ENCODE measurements at places on chromosomes 6 and 20.

- peak; percentile 23 for DNase-seq
Observed at GRCh38 chr6:14222956-14223355, 105.4 kb downstream of the CD83 start.

DNA sequence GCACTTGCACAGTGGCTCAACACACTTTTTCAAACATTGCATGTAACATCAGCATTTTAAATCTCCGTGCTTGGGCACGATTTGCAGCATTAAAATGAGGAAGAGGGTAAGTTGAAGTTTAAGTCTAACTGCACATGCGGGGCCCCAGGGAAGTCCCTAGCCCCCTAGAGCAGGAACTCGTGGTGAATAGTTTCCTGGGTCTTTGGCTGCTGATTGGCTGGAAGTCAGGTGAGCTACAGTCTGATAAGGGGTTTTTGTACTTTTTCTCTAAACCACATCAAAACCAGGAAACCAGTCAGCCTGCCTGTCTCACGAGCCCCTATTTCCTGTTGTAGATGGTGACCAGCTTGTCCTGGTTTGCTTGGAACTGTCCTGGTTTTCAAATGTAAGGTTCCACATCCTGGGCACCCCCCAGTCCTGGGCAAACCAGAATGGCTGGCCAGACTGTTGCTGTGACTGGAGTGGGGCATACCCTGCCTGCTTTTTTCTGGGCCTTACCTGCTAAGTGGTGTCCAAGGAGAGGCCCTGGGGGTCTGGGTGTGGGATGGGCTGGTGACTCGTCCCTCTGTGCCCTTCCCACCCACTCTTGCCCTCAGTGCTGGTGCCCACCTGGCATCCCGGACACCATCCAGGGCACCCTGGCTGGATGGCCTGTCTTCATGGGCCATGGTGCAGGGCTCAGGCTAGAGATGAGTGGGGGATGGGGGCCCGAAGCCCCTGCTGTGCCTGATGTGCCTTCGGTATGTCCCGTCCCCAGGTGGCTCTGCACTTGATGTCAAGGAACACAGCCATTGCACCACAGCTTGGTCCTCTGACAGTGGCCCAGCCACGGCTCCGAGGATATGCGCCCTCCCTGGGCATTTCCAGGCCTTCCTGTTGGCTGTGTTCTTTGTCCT, 31.8 kb downstream of the SUN5 start:
- no peak for DNase-seq

DNA sequence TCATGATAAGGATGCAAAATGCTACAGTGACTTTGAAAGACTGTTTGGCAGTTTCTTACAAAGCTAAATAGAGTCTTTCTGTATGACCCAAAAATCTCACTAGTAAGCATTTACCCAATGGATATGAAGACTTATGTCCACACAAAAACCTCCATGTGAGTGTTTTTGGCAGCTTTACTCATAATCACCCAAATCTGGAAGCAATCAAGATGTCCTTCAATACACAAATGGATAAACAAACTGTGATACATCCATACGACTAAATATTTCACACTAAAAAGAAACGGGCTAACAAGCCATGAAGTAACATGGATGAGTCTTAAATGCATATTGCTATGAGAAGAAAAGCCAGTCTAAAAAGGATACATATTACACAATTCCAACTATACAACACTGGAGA, 117.2 kb downstream of the PDE10A start:
- DNase-seq, result no peak

DNA sequence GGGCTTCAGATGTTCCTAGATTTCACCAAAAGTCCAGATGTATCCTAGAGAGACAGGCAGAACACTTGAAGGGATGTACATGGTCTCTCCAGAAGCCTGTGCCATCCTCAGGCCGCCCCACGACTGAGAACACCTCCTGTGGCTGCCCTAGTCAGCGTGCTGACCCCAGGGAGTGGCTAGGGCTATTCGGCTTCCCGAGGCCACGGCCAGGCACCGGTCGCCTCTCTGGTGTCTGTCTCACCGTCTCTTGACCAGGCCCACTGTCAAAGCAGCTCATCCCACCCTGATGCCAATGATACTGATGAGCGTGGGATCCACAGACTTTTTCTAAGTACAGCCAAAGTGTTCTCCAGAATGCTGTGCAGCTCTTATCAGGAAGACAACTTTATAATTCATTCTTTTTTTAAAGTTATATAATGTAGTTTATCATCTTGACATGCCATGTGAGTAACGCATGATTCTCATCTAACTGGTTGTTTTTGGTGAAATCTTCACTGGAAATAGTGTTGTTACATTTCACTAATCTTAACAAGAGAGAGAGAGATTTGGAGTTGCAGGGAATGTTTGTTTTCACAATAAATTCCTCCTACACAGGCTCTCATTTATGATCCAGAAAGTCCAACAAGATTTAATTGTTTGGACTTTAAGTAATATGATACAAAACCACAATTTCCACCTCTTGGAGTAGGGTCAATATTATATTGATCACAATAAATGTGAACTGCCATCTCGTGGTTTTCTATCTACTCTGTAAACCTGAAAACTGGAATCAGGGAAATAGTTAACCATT, 41.7 kb upstream of the KLHL31 start:
- peak; percentile 61 for DNase-seq

DNA sequence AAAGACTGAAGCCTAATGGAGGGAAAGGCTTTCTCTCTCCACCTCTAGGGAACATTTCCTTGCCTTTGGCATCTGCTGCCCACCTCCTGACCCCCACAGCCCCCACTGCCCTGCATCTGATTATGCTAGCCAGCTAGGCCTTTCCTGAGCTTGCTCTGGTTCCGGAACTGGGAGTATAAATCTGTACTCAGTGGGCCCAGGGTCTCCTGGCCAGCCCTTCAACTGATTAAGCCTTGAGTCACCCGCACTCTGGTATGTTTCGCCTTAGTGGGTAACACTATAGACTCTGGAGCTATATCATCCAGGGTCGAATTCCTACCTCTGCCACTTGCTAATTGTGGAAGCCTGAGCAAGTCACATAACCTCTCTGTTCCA, 45.6 kb upstream of the RIPOR2 start:
- DNase-seq, result no peak

- peak; percentile 38 for DNase-seq
Observed at GRCh38 chr20:56359212-56360132, 698 bp downstream of the FAM210B start.

DNA sequence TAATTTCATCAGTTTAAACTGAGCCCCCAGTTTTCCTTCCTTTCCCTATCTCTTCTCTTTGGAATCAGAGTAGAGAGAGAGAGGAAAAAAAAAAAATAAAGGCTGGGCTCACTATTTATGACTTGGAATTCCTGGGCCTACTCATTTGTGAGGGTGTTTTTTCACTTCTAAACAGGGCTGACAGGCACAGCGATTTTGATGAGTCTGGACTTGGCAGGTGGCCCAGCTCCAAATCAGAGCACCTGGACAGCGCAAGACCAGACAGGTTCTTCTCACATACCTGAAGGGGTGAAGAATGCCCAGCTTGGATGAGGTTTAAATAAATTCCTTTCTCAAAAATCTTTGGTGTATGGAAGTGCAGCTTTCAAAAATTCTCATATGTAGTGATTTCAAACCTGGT, 122.2 kb downstream of the KIF13A start:
- no peak for DNase-seq

DNA sequence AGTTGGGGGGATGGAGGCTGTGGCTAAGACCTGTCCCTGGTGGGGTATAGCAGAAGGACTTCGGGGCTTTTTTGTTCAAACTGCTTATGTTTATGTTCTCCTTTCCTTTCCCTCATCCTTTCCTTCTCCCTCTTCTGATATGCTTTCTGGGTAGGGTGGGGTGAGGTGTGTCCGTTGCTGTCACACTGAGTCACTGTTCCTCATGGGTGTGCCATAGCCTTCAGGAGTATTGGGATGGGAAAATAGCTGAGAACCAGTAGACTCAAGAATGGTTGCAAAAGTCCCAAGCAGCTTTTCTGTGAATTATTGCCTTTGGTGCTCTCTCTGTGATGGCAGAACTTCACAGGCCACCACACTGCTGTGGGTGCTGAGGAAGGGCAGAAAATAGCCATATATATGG, 39.6 kb downstream of the TPD52L1 start:
- DNase-seq, result no peak

- DNase-seq, result no peak
Observed at GRCh38 chr6:94196891-94197290, 777.5 kb upstream of the EPHA7 start.

DNA sequence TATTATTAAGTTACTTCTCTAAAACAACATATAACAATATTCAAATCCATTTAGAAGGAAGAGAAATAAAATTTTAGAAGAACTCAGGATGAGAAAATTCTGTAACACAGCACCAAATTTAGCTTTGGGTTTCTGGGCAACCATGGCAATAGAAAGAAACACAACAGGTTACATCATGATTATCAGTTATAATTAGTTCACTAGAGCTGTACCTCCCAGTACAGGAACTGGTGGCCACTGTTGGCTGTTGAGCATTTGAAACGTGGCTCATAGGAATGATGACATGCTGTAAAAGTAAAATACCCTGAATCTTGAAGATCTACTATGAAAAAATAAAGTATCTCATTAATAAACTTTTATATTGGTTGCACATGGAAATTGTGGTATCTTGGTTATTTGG, 23.7 kb upstream of the MAP3K4 start:
- no peak for DNase-seq

- no peak for DNase-seq
Observed at GRCh38 chr20:42775037-42775436, 414.7 kb downstream of the PTPRT start.

GRCh38 chr20:51766994-51767866, 960 bp downstream of the ATP9A start:
- peak; percentile 94 for DNase-seq

DNA sequence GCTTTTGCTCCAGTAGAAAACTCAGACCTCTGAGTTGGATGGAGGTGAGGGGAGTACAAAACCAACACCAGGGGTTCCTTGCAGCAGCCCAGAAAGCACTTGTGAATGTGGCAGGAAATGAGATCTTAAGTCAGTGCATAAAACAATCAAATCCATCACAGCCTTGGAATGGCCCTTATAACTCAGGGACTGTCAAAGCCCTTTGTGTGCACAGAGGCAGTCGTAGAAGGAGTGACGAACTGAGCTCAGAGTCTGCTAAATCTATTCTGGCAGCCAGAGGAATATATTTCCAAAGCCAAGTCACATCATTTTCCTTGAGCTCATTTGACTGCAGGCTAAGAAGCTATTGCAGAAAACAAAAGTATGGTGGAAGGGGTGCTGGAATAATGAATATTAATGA, 676.6 kb downstream of the DHX35 start:
- no peak for DNase-seq

- DNase-seq, result peak; percentile 87
Observed at GRCh38 chr6:117265410-117266256, at the start of gene VGLL2. TSS of gene VGLL2 (plus strand) at chr6:117265558. CDS start at chr6:117265764, 206 bp downstream.

DNA sequence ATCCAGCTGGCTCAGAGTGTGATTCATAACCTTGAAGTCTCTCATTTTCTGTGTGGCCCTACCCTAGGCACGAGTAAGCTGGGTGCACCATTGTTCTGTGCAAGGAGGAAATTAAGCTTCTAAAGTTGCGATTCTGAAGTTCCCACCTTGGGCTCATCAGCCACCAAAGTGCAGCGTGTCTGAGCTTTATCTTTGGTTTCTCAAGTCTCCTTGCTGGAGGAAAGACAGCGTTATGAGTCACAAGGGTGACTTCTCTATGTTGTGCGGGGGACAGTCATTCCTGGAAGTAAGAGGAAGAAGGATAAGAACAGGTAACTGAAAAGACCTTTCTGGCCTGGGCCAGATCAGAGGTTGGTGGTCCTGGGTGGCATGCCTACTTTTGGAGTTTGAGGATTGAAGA, 16.8 kb downstream of the MRAP2 start:
- no peak for DNase-seq

DNA sequence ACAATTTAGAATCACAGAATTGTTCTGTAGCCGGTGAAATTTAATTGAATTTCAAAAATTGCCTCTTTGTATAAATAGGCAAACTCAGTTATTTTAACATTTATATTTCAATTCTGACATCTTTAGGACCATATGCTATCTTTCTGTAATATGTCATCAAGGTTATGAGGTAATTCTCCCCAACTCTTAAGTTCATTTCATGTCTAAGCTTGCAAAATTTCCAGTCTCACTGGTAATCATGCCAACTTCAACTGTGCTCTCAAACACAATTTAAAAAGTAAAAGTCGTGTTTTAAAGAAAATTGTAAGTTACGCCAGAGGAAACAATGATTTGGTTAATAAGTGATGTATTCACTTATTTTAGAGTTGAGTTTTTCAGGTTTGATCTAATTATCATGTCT, 1.4 kb downstream of the NCOA7 start:
- DNase-seq, result no peak

- DNase-seq, result no peak
Observed at GRCh38 chr6:15401120-15401519, 155.3 kb downstream of the JARID2 start.

DNA sequence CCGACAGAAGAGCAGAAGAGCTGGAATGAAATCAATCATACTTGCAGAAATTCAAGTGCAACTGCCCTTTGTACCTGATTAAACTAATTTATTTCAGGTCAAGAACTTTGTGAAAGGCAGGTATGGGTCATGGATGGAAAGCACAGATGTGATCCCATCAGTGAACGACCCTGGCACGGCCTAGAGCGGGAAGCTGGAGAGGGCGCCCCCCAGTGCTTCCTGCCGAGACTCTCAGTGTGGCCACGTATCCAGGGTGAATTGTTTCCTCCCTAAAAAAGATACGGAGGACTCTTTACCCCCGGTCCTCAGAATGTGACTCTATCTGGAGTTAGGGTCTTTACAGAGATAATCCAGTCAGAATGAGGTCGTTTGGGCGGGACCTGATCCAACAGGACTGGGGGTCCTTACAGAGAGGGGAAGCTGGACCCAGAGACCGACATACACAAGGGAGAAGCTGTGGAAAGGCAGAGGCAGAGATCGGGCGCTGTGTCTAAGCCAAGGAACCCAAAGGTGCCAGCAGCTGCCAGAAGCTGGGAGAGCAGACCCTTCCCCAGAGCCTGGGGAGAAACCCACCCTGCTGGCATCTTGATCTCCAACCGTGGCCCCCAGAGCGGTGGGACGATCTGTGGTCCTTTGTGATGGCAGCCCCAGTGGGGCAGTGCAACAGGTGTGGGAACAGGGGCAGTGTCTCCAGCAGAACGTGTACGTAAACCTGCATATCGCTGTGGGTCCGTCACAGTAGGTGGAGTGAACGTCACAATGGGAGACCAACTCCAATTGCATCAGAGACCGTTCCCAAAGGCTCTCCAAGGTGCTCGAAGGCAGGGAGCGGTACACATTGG, 91.9 kb downstream of the TAF4 start:
- DNase-seq, result no peak

DNA sequence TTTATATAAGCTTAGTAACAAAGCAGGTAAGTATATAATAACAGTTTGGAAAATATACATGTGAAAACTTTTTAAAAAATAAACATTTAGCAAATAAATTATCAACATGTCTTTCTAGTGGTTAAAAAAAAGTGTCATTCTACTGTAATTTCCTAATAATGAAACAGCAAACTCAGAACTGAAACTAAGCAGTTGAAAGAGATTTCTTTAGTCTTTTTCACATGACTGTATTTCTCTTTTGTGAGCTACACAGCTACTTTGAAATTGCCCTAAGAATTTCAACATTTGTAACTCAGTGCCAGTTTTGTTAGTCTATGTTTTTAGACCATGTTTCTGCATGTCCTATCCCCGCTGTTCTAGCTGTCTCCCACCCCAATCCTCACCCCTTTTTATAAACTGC, 28.4 kb upstream of the SDHAF4 start:
- DNase-seq, result no peak

All from upper lobe of left lung (tissue), 6 donors.